ENCODE measurements at places on chromosomes 12 and 14.
A peak's percentile ranks its signal among the peaks of the same experiment; 100 is the strongest.

- DNase-seq, result no peak
These were observed 70.4 kb downstream of the RPL10L start for GRCh38 chr14:46581036-46581671.

DNA sequence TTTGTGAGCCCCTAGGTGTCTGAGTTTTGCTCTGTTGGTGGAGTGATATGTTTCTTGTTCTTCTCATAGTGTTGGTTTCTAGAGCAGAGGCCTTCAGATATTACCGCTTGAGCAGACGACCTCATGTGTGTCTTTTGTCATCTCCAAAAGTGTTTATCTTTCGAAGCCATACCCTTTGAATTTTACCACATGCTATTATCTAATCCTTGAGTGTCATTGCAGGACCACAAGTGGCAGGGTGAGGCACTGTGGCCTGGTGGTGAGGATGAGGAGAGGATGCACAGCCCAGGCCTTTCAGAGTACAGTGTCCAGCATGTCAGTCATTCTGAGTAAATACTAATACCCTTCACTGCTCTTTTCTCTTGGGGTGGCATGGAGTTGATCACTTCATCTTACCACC lies 57.2 kb upstream of the CISTR start:
- DNase-seq, result no peak

DNA sequence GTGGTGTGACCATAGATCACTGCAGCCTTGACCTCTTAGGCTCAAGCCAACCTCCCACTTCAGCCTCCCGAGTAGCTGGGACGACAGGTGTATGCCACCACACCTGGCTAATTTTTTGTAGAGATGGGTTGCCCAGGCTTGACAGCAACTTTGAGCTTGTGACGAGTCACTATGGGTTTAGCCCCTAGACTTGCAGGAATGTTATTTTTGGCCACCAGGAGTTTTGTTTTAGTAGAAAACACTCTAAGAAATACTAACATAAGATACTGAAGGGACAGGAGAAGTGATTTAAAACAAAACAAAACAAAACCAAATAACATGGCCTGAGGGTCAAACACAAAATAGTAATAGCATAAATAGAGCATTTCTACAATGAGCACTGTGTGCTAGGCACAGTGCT lies 26.4 kb downstream of the SETD3 start:
- no peak for DNase-seq

DNA sequence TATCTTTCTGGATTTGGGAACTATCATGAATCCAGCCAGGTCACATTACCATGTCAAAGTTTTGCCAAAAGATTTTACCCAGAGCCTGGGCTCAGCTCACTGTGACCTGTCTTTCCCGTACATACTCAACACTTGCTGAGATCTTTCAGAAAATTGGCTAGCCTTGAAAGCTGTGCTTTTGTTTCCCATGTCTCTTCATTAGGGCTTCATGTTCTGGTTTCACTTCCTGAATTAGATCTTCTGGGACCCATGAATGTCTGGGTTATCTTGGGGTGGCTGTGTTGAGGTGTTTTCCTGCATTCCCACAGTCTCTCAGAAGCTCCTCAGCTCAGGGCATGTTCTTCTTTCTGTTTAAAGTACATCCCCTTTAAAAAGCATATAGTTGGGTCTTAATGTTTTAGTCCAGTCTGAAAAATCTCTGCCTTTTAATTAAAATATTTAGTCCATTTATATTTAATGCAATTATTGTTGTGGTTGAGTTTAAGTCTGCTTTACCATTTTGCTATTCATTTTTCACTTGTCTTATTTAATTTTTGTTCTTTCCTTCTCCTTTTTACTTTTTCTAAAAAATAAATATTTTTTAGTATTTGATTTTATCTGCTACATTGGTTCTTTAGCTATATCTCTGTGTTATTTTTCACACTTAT lies 242.7 kb downstream of the VRK1 start:
- DNase-seq, result no peak

DNA sequence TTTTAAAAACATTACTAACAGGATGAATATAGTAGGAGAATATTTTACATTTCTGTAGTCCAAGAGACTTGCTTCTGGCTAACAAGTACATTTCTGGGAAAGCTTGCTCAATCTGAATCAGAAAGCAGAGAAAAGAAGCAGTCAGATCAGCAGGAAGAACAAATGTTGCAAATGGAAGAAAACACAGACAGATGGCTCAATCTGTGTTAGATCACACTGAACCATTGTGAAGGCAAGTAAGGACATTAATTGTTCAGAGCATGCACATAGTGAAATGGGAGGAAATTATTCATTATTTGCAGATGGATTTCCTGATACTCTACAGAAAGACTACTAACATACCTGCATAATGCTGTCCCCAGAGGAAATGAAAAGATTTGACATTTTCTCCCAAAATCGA lies 65.2 kb upstream of the CNOT2 start:
- no peak for DNase-seq

DNA sequence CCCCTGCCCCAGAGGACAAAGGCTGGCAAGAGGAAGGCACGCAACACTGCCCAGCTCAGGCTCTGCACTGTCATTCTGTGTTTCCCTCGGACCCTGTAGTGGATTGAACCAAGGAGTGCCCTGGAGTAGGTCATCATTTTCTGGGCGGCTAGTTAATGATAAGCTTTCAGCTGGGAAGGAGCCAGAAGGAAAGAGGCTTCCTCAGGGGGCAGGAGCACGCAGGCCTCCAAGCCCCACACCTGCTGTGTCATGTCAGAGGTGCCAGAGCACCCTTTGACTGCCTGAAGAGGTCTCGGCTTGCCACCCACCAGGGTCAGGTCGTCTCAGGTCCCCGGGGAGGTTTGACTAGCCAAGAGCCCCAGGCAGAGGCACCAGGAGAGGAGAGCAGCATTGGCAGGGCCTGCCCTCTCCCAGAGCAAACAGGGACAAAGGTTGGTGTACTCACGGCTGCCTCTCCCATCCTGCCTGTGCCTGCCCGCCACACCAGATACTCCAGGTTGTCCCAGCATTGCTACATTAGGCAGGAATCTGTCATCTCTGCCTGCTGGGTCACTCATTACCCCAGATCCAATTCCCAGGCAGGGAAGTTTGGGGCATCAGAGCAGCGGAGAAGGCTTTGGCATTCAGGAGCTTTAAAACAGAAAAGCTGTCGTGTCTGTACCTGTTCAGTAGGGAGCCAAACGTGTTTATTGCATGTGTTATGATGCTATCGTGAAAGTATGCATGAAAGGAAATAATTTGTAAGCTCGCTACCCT lies 33.5 kb upstream of the ATP2A2 start:
- DNase-seq, result no peak

DNA sequence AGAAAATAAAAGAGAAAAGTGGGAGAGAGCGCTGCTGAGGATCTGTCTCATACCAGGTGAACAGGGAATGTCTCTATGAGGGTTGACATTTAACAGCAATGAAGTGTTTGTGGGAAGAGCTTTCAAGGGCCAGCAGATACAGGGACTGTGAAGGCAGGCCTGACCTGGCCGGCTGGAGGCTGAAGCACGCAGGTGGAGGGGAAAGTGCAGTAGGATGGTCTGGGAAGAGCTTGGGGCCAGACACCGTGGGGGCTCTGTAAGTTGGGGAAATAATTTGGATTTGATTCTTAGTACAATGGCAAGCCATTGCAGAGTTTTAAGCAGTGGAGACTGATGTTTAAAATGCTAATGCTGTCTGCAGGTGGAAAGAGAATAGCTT lies 23.8 kb upstream of the DHRS2 start:
- no peak for DNase-seq

GRCh38 chr14:75294649-75295033 lies 16.0 kb downstream of the FOS start:
- DNase-seq, result no peak

- DNase-seq, result no peak
These were observed 17.3 kb upstream of the CCDC196 start for GRCh38 chr14:66468778-66469367.

- peak; percentile 100 for DNase-seq
These were observed at the start of gene ATP5F1B for GRCh38 chr12:56645717-56646446. Gene ATP5F1B (minus strand): TSS chr12:56645984. CDS start chr12:56645963, 21 bp downstream.

GRCh38 chr12:108302403-108303311 lies 36.5 kb downstream of the CMKLR1 start:
- DNase-seq, result peak; percentile 25

DNA sequence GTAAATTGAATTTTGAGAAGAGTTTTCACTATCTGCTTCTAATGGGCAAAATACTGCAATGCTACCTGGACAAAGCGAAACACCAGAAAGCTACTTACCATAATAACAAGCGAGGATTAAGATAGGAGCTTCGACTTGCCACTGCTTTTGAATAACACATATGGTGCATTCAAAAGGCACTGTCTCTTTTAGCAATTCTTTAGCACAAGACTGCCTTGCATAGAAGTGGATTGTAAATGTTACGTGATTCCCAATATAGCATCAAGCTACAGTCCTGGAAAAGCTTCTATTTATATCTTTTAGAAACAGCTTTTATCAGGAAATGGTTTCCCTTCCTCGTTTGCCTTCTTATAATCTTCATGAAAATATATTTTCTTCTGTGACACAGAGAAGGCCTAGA lies 258.7 kb upstream of the PDE3A start:
- no peak for DNase-seq

DNA sequence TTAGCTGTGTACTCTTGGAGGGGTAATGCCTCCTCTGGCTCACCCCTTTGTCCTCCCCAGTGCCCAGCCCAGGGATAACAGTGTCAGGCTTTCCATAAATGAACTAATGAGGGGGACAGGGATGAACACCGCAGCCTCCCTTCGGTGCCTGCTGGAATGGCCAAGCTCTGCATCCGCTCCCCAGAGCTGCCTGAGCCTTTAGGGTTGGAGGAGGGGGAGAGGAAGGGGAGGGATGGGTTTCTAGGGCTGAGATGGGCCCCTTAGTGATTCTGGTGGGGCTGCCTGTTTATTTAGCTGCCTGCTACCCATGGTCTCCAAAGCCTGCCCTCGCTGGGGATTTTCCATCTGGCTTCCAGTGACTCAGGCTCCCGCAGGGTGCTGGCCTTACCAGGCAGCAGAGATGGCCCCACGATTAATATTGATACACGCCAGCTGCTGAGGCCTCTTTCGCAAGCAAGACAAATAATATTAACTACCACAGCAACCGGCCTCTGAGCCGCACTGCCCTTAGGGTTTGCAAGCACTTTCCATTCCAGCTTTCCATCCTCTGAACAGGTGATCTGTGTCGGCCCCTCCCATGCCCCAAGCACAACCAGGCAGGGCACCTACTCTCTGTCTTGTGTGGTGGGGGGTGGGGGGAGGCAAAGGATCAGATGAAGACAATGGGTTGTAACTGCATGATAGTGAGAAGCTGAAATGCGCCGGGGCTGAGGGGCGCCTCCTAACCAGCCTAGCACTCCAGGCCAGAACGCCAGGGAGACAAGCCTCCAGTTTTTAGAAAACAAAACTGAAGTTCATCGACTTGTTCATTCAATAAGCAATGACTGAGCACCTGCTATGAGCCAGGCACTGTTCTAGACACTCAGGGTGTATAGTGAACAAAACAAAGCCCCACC lies 56.7 kb downstream of the C14orf132 start:
- no peak for DNase-seq

DNA sequence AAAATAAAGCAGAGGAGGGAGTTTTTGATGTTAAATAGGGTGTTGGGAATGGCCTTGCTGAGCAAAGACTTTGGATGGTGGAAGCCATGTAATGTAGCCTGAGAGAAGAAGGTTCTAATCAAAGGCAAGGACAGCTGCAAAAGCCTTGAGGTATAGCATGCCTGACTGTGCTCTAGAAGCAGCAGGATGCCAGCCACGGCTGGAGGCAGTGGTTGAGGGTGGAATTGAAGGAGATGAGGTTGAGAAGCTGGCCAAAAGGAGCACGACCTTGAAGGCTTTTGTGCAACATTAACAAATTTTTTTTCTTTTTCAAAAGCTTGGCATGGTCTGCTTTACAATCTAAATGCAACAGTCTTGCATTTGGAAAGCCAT lies 42.3 kb upstream of the CSRP2 start:
- no peak for DNase-seq

GRCh38 chr12:14693116-14693515 lies 3.3 kb downstream of the GUCY2C start:
- DNase-seq, result no peak

DNA sequence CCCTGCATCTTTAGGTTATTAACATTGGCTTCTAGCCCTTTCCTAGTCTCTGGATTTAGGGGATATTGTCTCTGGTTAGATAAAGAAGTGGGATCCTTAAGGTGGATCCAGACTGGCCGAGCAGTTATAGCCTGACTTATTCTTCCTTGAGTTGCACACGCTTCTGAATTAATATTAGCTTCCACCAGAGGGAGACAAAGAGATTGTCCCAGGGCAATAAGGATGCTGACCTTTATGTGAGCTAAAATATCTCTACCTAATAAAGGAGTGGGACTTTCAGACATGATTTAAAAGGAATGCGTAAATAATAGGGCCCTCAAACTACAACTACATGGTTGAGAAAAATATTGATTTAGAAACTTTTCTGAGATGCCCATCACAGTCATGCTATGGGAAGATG lies 139.7 kb downstream of the SLCO1B3 start:
- DNase-seq, result no peak

- no peak for DNase-seq
These were observed 678.5 kb upstream of the FOXG1 start for GRCh38 chr14:28088125-28088524.

DNA sequence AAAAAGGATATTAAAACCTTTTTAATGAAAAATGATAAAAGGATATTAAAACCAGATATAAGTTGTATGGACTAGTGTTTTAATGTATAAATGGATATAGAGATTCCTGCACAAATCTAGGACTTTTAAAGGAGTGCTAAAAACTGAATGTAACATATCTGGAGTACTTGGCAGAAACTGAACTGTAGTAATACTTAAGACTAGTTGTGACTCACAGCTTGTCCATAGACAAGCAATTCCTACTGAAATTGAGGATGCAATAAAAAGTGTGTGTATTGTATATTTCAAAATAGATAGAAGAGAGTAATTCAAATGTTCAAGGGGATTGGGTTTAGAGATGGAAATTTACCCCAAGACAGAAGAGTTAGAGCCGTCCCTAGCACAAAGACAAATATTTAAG lies 59.6 kb downstream of the FBXO33 start:
- DNase-seq, result no peak

GRCh38 chr12:31859232-31859977 lies 99.8 kb upstream of the RESF1 start:
- no peak for DNase-seq

DNA sequence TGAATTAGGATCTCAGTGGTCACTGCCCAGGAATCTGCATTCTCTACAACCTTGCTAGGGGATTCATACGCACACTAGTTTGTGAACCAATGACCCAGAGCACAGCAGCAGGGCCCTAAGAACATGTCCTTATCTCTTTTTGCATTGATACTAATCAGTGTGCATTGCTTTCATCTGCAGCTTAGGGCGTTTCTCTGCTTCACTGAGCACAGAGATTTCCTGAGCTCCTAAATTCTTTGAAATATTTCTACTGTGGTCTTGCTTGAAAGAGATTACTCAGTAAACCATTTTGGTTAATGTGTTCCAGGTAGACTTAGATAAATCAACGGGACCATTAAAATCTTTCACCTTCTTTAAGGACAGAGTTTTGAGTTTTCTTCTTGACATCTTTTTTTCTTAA lies 351.3 kb upstream of the KITLG start:
- peak; percentile 50 for DNase-seq

- DNase-seq, result no peak
These were observed 85.7 kb downstream of the AKAP6 start for GRCh38 chr14:32414808-32415255.

GRCh38 chr12:51246254-51246853 lies 7.7 kb downstream of the DAZAP2 start:
- DNase-seq, result no peak

GRCh38 chr12:115962216-115962615 lies 315.3 kb downstream of the MED13L start:
- no peak for DNase-seq

All from left kidney (tissue), 8 donors.